ENCODE measurements at places on chromosomes 1 and 21. TPM values are rescaled to one million over a fixed set of nuclear protein-coding genes. Genes with fewer than 3 reads are reported as not detected.

The EDN2 gene
- not detected for total RNA-seq

The CDCA8 gene
- total RNA-seq = 19.5 TPM

The C2CD4D gene
- not detected for total RNA-seq

The UMODL1 gene
- not detected for total RNA-seq

The TACSTD2 gene
- not detected for total RNA-seq

The INKA2 gene
- total RNA-seq = 1.6 TPM

The ALX3 gene
- not detected for total RNA-seq

The FAM151A gene
- total RNA-seq = not detected

The CLCA1 gene
- not detected for total RNA-seq
